ENCODE measurements at places on chromosomes 7 and 10.
A peak's percentile ranks its signal among the peaks of the same experiment; 100 is the strongest.

GRCh38 chr7:143960813-143961610 lies 6.4 kb downstream of the OR2F1 start:
- no peak for DNase-seq

GRCh38 chr7:81491573-81491972 lies 278.3 kb downstream of the HGF start:
- DNase-seq: no peak

- DNase-seq: no peak
Observed at GRCh38 chr7:112752576-112752975, 37.6 kb downstream of the TMEM168 start.

DNA sequence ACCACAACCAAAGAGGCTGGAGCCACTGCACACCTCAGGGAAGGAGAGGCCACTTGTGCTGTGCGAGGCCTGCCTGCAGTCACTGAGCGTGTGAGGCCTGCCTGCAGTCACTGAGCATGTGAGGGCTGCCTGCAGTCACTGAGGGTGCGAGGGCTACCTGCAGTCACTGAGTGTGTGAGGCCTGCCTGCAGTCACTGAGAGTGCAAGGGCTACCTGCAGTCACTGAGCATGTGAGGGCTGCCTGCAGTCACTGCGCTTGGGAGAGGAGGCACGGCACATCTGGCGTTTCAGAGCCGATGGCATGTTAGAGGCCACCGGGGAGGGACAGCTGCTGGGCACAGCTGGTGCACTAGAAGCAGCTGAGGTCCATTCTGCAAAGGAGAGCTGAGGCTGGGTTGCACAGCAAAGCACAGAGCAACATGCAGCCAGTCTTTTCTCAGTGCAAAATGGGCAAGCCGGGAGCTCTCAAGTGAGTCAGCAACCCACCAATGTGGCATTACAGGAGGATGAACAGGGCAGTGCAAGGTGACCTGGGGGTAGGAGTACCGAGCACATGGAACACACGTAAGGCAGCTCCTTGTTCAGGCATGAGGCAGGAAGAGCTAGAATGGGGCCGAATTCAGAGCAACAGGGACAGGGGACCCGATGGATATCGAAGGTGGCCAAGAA lies 540.1 kb downstream of the PTPRN2 start:
- no peak for DNase-seq

GRCh38 chr10:103739039-103739764 lies 116.2 kb downstream of the SH3PXD2A start:
- no peak for DNase-seq

DNA sequence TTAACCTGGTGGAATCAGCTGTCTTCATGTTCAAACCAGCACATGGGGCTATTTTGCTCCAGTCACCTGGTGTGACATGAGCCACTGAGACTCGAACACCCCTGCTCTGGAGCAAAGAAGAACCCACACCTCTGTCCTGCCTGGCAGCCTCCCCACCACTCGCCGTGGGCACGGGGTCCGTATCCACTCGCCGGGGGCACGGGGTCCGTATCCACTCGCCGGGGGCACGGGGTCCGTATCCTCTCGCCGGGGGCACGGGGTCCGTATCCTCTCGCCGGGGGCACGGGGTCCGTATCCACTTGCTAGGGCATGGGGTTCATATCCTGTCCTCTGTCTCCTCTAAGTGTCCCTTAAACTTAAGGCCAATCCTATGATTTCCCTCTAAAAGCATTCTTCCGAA lies 558.7 kb downstream of the PTPRN2 start:
- DNase-seq: no peak

DNA sequence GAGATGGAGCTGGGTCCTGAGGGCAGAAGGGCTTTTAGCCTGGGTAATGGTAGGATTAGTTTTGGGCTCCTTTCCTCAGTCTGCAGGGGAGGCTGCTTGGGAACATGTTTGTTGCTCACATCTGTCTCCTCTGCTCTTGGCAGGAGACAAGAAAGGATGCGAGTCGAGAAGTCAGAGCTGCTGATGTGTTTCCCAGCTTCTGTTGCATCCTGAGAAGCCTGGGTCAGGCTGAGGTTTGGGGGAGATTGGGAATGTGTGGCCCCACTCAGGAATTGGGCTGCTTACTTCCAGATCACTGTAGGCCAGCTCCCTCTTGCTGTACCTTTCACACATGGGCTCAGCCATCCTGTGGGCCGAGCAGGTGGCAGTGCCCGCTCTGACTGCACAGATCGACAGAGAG lies 79.2 kb downstream of the CCNY start:
- no peak for DNase-seq

DNA sequence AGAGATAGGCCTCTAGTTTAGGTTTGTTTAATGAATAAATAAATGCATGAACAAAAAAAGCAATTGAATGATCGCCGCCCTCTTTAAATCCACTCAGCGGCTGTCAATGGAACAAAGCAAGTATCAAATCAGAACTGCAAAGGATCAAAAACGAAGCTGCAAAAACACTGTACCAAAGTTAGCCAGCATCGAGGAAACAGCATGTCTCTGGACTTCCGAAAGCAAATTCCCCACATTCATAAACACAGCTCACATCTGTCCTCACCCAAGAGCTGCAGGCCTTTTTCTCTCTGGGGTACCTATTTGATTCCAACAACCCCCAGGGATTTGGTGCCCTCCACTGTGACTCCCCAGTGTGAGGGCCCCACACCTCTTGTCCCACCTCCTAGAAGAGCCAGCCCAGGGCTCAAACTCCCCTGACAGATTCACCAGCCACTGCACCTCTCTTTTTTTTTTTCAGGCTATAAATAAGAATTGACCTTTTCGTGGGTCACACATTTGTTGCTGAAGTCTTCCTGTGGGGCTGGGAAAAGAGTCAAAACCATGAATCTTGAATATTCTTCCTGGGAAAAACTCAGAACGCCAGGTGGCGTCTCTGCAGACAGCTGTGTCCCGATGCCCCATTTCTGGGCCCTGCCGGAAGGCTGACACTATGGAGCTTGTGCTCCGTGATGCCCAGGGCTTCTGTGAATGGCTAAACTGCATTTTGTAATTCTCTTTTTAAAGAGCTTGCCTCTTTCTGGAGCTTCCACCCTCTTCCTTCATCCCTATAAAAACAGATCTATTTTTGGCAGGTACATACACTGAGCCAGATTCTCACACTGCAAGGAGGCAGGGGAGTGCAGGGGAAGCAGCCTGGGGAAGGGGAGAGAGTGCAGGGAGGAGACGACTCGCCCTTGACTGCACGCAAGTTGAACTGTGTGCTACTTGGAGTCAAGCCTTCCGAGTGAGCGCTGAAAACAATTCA lies 51.7 kb downstream of the HSPA12A start:
- no peak for DNase-seq

- no peak for DNase-seq
Observed at GRCh38 chr10:87979847-87980246, 116.4 kb downstream of the PTEN start.

- DNase-seq: peak; percentile 37
Observed at GRCh38 chr10:22437620-22438588, 92.6 kb downstream of the SPAG6 start.

DNA sequence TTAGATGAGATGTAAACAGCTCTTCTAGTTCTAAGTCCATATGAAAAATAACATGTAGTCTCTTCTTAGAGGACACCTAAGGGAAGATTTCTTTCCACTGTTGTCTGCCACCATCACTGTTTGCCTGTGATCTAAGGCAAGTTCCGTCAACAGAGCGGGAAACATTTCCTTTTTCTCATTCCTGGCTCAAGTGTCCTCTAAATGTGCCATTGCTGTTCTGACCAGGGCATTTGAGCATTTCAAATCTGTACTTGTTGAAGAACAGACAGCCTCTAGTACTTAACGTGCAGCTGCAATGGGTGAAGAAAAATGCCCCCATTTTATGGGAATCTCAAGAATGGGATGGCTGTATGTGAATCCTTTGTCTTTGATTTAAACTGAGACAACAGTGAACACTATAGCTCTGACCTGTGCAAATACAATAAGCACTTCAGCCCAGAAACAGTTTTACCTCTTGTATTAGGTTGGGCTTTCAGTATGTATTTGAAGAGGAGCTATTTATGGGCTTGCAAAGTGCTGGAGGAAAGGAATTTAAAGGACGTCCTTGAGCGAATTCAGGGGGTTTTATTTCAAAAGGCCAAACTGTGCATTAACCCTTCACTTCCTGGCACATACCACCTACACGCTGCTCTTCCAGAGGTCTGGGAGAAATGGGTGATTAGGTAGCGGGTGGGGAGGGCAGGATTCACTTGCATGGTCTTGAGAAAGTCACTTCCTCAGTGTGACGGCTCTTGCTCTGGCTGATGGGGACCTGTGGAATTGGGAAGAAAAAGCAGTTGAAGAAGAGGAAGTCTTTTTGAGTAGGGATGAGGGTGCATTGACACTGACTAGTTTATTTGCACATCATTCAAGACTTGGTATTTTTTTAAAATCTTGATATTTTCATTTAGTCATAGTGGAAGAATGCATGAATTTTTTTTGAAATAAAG lies 66.1 kb downstream of the THNSL1 start:
- no peak for DNase-seq

DNA sequence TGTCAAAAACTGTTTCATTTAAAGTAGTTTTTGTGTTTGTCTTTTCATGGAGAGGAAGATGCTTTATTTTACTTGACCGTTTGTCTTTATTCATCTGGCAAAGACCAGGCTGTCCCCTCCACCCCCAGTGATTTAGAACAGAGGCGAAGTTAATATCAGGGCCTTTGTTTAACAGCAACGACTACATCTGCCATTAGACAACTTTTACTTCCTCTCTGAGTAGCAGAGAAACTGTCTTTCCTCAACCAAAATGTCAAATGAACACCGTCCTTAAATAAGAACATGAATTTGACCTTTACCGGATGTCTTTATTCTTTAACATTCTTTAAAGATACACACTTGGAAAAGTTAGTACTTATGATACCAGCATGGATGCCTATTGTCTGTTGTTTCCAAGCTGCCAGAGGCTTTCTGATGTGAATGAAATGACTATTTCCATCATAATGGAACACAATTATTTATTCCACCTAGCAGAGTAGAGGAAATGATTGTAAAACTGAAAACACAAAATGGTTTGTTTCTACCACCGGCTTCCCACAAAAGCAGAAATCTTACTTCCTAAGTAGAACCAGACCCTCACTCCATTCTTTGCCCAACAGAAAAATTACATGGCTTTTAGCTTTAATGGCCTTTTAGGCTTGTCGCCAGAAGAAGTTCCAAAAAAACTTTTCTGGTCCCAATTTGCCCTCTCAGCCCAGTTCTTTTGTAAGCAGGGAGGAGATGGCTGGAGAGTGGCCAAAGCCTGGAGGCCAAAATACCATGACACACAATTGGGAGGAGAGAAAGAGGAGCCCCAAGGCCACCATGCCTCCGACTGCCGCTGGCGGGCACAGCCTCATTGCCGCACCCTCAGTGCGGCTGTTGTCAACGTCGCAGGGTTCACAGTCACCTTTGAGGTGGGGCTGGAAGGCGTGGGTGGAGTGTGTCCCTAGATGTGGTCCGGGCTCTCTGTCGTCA lies 168.5 kb downstream of the TEX36 start:
- no peak for DNase-seq

- DNase-seq: no peak
Observed at GRCh38 chr7:131605280-131605878, 49.0 kb upstream of the PODXL start.

DNA sequence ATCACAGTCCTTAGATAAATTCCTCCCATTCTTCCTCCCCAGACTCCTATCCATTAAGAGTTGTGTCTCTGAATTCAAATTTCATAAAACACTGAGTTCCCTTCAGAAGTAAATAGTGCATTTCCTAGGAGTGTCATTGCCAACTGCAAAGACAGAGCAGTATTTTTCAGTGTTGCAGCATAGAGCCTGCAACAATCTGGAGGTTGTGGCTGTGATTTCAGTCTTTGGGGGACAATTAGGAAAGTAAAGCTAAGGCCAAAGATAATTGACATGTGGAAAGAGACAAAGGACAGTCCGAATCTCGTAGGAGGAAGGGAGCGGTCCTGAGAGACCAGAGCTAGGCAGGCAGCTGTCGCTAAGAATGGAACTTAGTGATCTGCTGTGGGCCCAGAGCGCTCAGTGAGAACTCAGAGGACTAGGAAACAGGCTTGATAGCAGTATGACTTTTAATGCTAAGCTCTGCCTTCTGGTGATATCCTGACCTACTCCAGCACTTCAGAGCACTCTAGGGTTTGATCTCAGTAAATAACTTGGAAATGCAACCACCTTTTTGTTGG lies 46.2 kb downstream of the PRPF18 start:
- DNase-seq: no peak

- no peak for DNase-seq
Observed at GRCh38 chr10:73819081-73819480, 7.7 kb upstream of the NDST2 start.

GRCh38 chr7:1210321-1210978 lies 22.2 kb upstream of the UNCX start:
- DNase-seq: no peak

DNA sequence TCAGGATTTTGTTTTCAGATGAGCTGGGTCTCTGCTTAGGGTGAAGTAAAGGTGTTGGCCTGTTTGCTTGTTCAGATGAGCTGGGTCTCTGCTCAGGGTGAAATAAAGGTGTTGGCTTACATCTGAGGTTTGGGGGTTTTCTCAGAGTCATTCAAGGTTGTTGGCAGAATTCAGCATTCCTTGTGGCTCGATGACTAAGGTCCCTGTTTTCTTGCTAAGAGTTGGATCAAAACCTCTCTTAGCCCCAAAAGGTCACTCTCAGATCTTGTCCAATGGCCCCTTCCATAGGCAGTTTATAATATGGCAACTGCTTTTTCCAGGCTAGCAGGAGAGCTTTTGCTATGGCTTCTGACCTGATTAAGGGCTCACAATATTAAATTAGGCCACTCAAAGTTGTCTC lies 106.6 kb downstream of the ADAM22 start:
- DNase-seq: no peak

DNA sequence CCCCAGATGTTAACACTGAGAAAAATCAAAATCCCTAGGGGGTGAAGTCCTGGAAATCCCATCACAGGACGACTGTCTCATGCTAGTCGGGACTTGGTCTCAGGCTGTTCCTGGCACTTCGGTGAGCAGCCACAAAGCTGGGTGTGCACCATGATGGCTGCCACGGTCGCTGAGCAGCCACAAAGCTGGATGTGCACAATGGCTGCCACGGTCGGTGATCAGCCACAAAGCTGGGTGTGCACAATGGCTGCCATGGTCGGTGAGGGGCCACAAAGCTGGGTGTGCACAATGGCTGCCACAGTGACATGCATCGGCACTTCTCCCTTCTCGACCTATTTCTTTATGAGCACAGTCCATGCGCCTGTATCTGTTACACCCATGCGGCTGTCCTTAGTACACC lies 505.1 kb downstream of the TCERG1L start:
- DNase-seq: no peak

DNA sequence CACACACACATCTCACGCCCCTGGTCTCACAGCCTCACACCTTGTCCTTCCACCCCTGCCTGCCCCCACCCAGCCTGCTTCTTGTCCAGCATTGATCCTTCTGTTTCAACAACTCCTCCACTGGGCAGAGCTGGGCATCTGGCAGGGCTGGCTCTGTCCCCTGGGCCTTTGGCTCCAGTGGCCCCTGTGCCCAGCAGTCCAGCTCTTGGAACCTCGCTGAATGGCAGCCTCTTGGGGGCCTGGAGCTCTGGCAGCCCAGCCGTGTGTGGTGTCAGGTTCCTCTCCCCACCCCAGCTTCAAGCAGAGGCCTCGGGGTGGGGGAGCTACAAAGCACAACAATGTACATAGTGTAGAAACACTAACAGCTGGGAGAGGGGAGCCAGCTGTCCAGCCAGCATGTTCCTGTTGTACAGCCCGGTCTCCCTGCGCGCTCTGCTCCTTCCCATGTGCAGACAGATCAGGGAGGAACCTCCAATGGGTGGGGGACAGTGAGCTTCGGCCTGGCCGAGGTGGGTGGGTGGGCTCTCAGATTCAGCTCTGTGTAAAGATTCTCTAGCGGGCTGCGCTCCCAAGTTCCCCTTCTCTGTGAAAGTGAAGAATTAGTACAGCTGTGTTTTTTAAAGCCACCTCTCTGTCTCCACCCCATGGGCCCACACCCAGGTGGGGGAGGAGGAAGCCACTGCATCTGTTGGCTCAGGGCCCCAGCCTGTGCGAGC lies 19.4 kb downstream of the ZMIZ2 start:
- peak; percentile 16 for DNase-seq
